ENCODE measurements at places on chromosomes 3 and 15.
A peak's percentile ranks its signal among the peaks of the same experiment; 100 is the strongest.

DNA sequence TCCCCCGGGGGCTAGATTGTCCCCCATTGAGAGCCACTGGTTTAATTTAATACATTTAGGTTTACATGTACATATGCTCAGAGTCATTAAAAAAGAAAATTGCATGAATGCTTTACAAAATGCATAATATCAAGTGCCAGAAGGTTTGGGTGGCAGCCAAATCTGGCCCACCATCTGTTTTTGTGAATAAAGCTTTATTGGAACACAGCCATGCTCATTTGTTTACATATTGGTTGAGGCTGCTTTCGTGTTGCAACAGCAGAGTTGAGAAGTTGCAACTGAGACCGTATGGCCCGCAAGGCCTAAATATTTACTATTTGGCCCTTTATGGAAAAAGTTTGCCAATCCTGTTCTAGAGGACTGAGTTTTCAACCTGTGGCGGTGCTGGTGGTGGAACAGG lies 32.1 kb upstream of the RGMA start:
- DNase-seq: no peak

DNA sequence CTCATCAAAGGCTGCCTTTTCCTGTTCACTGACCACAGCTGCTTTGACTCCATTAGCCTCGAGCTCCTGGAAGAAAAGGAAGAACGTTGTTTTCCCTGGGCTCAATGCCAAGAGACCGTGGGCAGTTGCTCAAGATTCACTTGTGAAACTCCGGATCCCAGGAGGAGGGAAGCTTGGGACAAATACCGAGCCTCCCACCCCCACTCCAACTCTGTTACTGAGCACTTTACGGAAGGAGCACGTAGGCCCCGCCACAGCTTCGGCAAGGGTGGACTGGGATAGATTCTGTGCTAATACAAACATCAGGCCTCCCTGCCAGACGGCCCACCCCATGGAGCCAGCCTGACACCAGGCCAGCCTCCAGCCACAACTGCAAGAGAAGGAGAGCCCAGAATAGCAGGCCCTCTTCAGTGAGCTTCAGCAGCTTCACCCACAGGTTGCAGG lies 10.8 kb upstream of the FANCD2 start:
- peak; percentile 76 for DNase-seq

GRCh38 chr15:41047474-41047873 lies 68.6 kb downstream of the INO80 start:
- no peak for DNase-seq

DNA sequence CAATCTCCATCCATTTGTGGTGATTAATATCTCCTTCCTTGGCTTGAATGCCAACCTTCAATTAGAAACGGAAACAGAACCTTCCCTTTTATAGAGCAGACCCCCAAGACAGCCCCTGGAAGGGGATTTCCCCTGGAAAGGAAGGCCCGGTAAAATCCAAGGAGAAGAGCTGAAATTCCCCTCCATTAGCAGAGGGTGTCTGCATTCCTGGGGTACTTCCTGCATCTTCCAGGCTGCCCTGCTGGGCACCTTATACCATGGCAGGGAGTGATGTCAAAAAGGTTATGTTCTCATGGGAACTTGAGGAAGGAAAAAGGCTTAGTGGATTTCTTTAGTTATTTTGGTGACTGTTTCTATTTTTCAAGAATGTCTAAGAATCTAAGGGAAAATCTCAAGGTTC lies 116.7 kb upstream of the NEO1 start:
- no peak for DNase-seq
